ENCODE measurements at places on chromosomes 2 and 18. TPM values are rescaled to one million over a fixed set of nuclear protein-coding genes. Genes with fewer than 3 reads are reported as not detected.

- no peak for DNase-seq
Measured at GRCh38 chr18:59884351-59884750, 15.4 kb upstream of the PMAIP1 start.

DNA sequence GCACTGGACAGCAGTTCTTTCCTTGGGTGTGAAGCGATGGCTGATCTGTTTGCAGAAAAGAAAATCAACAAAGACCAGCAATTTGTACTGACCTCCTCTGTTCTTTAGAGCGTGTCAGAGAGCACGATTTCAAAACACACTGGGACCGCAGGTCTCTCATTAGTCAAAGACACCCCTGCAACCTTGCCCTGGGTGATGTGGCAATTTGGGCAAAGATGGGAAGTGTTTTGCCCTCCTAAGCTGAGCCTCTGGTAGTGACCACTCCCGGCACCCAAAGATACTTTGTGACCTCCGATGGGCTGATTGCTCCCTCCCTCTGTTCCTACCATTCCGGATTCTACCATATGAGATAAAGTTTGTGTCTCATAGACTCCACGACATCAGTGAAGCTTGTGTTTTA lies 18.2 kb upstream of the CLIP4 start:
- DNase-seq = no peak

DNA sequence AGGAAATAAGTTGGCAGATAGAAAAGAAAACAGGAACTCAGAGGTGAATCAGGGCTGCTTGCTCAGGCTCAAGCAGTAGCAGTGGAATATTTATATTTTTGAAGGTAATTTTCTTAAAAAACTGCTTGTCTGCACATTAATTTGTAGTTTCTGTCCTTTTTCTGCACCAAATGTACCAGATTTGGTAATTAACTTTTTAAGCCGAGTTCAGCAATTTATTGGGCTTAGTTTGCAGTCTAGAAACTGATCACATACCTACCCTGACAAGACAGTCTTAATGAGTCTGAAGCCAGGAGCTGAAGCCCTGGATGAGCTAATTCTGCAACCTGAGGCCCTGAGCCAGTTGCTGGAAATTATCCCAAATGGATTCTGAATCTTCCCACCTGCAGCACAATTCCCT lies 647.0 kb downstream of the TDRD15 start:
- no peak for DNase-seq

DNA sequence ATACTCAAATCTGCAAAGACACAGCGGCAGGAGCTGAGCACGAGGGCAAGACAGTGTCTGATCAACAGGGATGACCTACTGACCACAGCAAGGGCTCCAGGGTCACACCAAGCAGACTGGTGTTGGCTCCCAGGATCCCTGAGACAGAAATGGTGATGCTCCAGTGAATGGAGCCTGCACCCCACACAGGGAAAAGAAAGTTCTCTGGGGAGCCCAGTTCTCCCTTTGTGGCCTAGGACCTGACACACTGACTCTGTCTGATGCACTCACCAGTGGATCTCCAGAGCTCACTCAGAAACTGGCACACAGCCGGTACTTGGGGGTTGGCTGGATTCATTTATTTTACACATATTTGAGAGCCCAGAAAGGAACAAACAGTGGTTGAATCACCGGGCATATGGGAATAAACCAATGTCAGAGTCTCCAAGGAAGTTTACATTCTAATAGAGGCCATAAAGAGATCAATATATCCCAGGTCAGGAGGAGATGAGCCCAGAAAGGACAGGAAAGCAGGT lies 215.6 kb upstream of the ARL4C start:
- no peak for DNase-seq

Gene TMEM178A
- 4.5 TPM for total RNA-seq

Gene TLX2
- total RNA-seq = not detected

- no peak for DNase-seq
Measured at GRCh38 chr18:35592298-35592697, 10.8 kb downstream of the GALNT1 start.

- peak; percentile 80 for DNase-seq
Measured at GRCh38 chr2:24873619-24874018, 46.4 kb downstream of the ADCY3 start.

DNA sequence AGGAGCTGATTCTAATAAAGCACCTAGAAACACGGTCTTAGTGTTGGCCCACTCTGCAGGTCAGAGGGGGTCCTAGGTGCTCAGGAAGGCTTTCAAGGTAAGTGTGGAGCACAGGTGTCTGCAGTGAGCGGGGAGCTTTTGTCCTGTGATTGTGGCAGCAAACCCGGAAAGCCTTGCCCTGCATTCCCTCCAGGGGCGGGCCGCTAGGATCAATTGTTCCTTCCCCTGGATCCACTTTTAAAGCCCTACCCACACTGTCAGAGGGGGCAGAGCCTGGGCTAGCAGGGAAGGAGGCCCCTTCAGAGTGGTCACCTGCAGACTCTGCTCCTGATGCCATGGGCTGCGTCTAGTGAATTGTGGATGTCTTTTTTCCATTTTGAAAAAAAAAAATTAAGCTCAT lies 176.0 kb downstream of the CTIF start:
- peak; percentile 35 for DNase-seq

DNA sequence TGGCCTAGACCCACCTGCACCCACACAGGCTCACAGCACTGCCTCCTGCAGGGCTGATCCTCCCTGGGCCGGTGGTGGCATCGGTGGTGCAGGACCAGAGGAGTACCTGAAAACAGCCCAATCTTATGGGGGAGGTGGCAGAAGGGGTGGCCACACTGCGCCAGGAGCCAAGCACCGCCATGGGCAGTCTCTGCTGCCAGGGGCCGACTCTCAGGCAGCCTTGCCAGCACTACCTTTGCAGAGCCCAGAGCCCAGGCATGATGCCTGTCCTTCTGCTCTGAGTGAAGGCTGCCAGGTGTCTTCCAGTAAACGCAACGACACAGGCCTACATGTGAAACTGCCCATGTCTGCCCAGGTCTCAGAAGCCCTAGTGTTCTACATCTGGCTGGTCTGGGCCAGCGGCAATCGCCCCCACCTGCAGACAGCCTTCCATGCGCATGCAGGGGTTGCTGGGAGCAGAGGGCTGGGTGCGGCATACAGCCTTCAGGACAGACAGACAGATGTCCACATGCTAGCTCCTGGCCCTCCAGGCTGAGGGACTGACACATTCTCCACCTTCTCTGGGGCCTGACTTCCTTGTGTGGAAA lies 6.8 kb downstream of the HS6ST1 start:
- DNase-seq = no peak

GRCh38 chr2:156845806-156846558 lies 409.8 kb downstream of the GPD2 start:
- no peak for DNase-seq

Gene RAPGEF4
- 7.1 TPM for total RNA-seq

DNA sequence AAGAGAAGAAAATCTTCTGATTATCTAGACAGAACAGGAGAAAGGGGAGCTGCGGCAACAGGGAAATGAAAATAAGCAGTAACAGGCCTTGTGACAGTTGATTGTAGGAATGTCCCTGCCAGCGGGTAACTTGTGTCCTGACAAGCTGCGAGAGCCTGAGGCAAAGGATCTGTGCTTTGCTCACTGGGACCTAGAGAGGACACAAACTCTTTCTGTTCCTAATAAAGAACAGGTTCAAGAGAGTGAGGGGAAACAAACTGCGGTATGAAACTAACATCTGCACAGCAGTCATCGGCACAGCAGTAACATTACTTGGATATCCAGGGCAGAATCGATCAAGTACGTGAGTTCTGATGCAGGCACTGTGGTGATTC lies 103.7 kb upstream of the THOC1 start:
- DNase-seq = no peak

Gene REG3G
- total RNA-seq = not detected

Gene TBR1
- total RNA-seq = not detected

GRCh38 chr18:47928466-47928865 lies 2.0 kb downstream of the SMAD2 start:
- no peak for DNase-seq

- no peak for DNase-seq
Measured at GRCh38 chr2:239250216-239251081, 150.4 kb downstream of the HDAC4 start.

DNA sequence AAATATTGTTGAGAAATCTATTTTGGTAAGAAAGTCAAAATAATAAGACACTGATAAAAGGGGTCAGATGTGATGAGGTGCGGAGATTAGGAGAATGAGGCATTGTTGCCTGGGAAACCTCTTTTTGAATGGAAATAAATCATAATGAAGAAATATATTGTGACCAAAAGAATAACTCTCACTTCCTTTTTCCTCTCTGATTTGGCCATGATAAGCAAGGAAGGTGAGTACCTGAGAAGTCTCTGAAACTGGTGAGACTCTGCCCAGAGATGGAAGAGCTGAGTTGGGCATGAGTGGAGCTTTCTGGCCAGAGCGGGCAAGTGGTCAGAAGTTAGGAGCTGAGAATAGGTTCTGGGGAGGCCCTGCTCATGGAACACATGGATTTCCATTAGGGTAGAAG lies 11.8 kb downstream of the LAMA3 start:
- no peak for DNase-seq

Gene SKA1
- total RNA-seq = 0.14 TPM

Gene SCN2A
- total RNA-seq = 0.19 TPM

Gene RAB17
- 1.7 TPM for total RNA-seq

Gene LIMS4
- total RNA-seq = 3.4 TPM

GRCh38 chr2:230209422-230210051 lies 10.2 kb downstream of the SP110 start:
- DNase-seq = no peak

DNA sequence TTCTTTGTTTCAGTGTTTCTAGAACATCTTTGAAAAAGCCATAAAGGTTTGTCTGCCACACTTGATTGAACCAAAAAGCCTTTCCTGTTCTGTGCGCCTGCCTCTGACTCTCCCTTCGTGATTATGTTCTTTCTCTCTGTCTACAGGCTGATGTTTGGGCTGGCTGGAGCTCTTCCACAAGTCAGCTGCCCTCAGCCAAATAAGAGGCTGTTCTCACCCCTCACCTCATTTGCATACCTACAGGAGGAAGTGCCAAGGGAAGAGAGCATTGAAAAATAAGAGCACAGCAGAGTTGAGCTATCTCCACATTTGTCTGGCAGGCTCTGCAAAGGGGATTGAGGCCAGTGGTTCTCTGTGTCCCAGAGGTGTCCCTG lies 15.8 kb downstream of the INPP5D start:
- no peak for DNase-seq

GRCh38 chr18:42752916-42753315 lies 362.6 kb downstream of the RIT2 start:
- DNase-seq = no peak

DNA sequence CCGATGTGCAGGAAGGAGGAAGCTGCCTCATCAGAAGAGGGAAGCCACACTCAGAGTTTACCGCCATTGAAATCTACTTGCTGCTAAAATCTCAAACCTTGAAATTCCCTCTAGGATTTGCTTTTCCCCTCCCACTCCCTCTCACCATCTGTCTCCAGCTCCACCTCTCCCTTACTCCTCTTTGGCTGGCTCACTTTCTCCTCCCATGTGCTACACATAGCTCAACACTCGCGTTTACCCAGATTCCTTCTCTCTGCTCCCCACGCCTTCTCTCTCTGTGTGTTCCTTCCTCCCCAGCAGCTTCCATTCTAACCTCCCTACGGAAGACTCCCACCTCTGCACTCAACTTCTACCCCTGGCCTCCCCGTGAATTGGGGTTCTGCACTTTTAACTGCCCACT lies 143.1 kb downstream of the DNER start:
- DNase-seq = no peak

Gene SERPINB12
- not detected for total RNA-seq

DNA sequence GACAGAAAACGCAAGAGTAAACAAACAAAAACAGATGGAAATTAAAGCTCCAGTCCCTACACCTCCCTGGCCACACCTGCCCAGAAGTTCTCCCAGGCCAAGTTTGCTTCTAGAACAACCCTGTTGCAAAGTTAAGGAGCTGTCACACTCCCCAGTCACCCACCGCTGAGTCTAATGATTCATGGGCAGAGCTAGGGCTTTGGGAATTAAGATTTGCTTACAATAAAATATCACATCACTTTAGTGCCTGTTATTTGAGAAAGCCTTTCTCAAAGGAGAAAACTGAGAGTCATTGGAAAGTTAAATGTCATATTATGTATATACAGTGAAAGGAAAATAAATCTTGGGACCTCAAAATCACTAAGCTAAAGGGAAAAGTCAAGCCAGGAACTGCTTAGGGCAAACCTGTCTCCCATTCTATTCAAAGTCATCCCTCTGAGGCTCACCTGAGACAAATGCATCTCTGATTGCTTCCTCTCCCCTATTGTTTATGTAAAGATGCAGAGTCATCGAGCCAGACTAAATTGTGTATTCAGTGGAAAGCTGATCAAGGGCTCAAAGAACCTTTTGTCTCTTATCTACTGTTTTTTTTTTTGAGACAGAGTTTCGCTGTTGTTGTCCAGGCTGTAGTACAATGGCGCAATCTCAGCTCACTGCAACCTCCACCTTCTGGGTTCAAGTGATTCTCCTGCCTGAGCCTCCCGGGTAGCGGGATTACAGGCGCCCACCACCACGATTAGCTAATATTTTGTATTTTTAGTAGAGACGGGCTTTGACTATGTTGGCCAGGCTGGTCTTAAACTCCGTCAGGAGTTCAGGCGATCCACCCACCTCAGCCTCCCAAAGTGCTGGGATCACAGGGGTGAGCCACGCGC lies 2.8 kb downstream of the CRYGB start:
- DNase-seq = no peak

Gene TTN
- total RNA-seq = 1,828 TPM

Gene DNAJC10
- 72.1 TPM for total RNA-seq

DNA sequence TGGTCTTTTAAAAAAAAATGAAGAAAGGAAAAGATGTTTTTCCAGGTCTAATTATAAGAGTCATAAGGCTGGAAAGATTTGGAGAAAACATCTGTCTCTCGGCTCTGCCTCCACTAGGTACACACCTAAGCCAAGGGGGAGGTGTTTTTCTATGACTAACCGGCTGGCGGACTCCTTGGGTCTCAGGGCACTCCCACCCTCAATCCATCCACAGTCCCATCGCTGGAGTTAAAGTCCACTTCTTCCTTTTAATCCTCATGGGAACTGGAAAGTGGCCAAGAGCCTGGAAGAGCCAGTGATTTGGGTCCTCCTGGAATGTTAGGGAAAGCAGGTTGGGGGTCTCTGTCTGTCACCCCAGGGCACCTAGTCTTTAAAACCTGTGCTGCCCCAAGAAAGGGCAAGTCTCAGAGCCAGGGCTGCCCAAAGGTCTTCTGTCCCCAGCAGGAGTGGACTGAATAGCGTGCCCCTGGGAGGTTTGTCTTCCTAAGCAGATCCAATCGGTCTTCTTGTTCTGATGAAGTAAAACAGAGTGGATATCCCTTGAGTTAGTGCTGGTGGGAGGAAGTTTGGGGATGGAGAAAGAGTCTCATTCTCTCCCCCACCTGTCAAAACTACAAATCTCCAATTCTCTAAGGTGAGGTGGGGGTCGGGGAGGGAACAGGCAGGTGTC lies 66.4 kb downstream of the MCFD2 start:
- DNase-seq = peak; percentile 53

Gene MOGAT1
- total RNA-seq = not detected

GRCh38 chr18:13577781-13578180 lies 148.6 kb downstream of the FAM210A start:
- no peak for DNase-seq

DNA sequence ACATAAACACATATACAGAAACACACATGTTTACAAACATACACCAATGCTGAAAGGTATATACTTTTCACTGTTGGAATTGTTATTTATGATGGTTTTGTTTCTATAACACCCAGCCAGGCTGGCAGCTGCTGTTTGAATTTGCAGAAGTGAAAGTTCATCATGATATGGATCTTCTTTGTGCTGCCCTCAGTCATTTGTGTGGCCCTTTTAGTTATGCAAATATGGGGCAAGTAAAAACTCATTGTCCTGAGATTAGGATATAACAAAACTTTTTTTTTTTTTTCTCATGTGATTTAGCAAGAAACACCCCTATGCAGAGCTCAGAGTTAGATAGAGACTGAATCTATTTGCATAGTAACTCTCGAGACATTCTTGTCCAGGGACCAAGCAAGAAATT lies 714.1 kb downstream of the KCNJ3 start:
- no peak for DNase-seq

- no peak for DNase-seq
Measured at GRCh38 chr2:9679218-9679617, 48.4 kb upstream of the YWHAQ start.
